ENCODE measurements at places on chromosomes 7 and 10. TPM values are rescaled to one million over a fixed set of nuclear protein-coding genes. Genes with fewer than 3 reads are reported as not detected.

Gene ZNF775
- total RNA-seq, result 8.8 TPM

Gene GIMAP5
- total RNA-seq, result 0.54 TPM

Gene AZGP1
- total RNA-seq, result not detected

Gene AGMO
- total RNA-seq, result not detected

Gene INPP5F
- total RNA-seq, result 45.9 TPM

Gene PKD2L1
- not detected for total RNA-seq

Gene NEUROD6
- not detected for total RNA-seq

Gene CUBN
- 2.5 TPM for total RNA-seq

Gene ANKRD1
- not detected for total RNA-seq

Gene AMPH
- not detected for total RNA-seq
